ENCODE measurements at places on chromosomes 3 and 15. TPM values are rescaled to one million over a fixed set of nuclear protein-coding genes. Genes with fewer than 3 reads are reported as not detected.

- no peak overlapping the region for H3K4me3 ChIP-seq
- no peak for DNase-seq
- H3K4me1 ChIP-seq = peaks cover 4% of the 10 kb centered on the region
- H3K36me3 ChIP-seq = no peaks in the 10 kb centered on the region
- no peak overlapping the region for H3K27ac ChIP-seq
Observed at GRCh38 chr3:48069339-48069738, 53.1 kb upstream of the MAP4 start.

- H3K27me3 ChIP-seq = no peaks in the 10 kb centered on the region
- no peaks in the 10 kb centered on the region for H3K36me3 ChIP-seq
- no peaks in the 10 kb centered on the region for H3K4me1 ChIP-seq
- no peak overlapping the region for H3K4me3 ChIP-seq
Observed at GRCh38 chr3:117144853-117145252, 435.3 kb downstream of the TUSC7 start.

DNA sequence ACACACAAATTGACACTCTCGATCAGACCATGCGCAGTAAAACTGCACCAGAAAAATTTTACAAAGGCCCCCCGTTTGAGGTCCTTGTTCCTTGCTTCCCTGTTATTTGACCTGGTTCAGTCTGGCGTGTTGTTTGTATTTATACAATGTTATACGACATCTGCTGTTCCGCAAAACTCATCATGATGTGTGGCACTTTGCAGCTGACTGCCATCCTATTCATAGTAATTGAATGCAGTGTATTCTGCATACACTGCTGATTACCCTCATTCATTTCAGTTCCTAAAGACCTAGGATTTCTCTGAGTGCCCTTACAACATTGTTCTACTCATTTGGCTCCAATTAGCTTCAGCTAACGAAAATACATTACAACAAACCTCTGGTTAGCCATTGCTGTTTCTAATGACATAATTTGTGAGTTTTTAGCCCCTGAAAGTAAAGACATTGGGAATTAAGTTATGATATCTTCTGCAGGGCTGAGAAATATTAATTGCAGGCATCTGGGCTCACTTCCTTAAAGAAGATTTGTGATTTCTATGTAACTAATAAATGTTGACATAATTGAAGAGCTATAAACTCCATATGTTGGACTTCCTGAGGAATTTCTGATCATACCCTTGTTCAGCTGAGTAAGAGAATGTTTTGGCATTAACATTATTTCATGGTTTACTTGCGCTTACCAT is 75.7 kb downstream of the C3orf38 start:
- H3K4me3 ChIP-seq = no peak overlapping the region
- H3K27ac ChIP-seq = no peak overlapping the region
- H3K36me3 ChIP-seq = no peaks in the 10 kb centered on the region
- H3K4me1 ChIP-seq = no peaks in the 10 kb centered on the region

The GP5 gene
- 1.6 TPM for total RNA-seq

DNA sequence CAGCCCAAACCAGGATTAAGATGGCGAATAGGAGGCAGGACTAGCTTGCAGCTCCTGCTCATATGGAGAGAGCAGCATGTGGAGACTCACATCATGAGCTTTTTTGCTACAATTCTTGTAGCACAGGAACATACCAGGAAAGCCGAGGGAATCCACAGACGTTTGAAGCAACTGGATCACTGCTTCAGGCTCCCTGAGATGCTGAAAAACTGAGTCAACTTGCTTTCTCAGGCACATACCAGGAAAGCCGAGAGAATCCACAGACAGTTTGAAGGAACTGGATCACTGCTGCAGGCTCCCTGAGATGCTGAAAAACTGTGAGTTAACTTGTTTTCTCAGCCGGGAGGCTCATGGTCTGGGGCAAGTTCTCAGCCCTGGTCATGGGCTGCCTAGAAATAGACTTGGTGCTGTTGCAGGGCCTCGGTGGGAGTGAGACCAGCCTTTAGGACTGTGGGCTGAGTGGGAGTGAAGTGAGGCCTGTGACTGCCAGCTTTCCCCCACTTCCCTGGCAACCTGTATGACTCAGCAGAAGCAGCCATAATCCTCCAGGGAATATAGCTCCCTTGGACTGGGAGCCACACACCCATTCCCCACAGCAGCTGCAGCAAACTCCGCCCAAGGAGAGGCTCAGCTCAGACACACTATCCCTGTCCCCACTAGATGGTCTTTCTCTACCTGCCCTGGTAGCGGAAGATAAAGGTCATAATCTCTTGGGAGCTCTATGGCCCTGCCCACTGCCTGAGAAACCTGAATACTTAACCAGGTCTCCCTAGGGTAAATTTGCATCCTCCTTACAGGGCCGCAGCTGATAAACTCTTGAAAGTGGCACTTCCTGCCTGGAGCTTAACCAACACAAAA is 51.9 kb upstream of the PFN2 start:
- no peaks in the 10 kb centered on the region for H3K36me3 ChIP-seq
- no peaks in the 10 kb centered on the region for H3K27me3 ChIP-seq
- no peak for DNase-seq
- H3K27ac ChIP-seq = no peak overlapping the region
- H3K4me1 ChIP-seq = no peaks in the 10 kb centered on the region

DNA sequence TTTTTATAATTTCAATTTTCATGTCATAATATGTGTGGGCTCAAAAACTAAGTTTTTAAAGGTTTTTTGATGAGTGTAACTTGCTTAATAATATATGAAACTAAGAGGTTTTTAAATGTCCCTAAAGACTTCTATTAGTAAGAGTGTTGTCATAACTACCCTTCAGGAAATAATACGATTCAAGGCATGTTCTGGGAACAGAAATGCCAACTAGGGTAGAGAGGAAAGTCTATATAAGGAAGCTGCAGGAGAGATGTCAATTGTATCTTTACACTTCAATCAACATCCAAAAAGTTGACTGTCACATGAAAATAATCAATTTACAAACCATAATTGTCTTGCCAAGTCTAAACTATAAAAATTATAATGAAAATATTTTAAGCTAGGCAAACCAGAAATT is 76.3 kb downstream of the SMARCC1 start:
- no peaks in the 10 kb centered on the region for H3K4me1 ChIP-seq
- no peak overlapping the region for H3K27ac ChIP-seq
- H3K36me3 ChIP-seq = peaks cover 56% of the 10 kb centered on the region
- no peak for DNase-seq
- no peaks in the 10 kb centered on the region for H3K27me3 ChIP-seq
- no peak overlapping the region for H3K4me3 ChIP-seq

The TMEM207 gene
- not detected for total RNA-seq

All from spleen (tissue), 13 donors.